Prostate gland (tissue), 2 donors: ENCODE measurements at places on chromosomes 1 and 21. TPM values are rescaled to one million over a fixed set of nuclear protein-coding genes. Genes with fewer than 3 reads are reported as not detected.
A peak's percentile ranks its signal among the peaks of the same experiment; 100 is the strongest.

The SPRR2A gene
- total RNA-seq: not detected

DNA sequence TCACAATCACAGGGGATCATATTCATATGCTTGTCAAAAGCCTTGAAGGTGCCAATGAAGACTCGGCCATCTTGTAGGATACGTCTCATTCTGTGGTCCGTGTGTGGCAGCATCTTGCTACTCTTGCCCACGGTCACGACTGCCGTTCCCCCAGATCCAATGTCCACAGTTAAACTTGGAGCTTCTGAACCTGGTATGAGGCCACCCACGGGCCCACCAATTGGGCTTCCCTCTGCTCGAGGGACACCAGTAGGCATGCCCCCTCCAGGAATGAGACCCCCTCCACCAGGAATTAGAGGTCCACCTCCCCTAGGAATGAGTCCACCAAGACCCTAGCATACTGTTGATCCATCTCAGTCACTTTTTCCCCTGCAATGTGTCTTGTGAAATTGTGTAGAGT lies 39.6 kb downstream of the MORN1 start:
- no peak for DNase-seq

The HPCAL4 gene
- not detected for total RNA-seq

The SPOCD1 gene
- total RNA-seq: not detected

DNA sequence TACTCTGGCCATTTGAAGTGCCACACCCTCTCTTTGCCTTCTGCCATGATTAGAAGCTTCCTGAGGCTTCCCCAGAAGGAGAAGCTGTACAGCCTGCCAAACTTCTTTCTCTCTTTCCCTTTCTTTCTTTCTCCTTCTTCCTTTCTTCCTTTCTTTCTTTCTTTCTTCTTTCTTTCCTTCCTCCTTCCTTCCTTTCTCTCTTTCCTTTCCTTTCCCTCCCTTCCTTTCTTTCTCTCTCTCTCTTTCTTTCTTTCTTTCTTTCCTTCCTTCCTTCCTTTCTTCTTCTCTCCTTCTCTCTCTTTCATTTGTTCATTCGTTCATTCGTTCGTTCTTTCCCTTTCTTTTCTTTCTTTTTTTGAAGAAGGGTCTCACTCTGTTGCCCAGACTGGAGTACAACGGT lies 931.0 kb downstream of the TTLL7 start:
- no peak for DNase-seq

GRCh38 chr1:29543586-29543985 lies 307.3 kb downstream of the PTPRU start:
- DNase-seq: no peak

The GALNT2 gene
- 34.1 TPM for total RNA-seq

The SAMSN1 gene
- total RNA-seq: 1.1 TPM

- DNase-seq: no peak
Observed at GRCh38 chr21:43305336-43305665, 121.6 kb downstream of the SIK1 start.

- DNase-seq: no peak
Observed at GRCh38 chr1:56339093-56339492, 240.3 kb downstream of the PLPP3 start.

DNA sequence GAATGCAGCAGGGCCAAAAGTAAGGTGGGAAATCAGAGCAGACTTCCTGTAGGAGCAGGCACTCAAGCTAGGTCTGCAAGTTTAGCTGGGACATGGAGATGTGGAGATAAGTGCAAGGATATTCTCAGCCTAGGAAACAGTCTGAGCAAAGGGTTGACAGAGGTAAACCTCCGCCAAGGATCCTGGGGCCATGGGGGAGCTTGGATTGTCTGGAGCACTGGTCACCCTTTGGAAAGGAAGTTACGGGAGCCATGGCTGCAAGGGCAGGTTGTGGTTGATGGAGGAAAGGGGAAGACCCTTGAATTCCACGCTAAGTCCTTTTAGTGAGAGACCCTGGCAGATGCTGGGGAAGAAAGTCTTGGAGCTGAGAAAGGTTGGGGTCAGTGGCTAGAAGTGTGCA lies 150.9 kb downstream of the PTPRU start:
- no peak for DNase-seq

GRCh38 chr1:29876902-29877301 lies 640.6 kb downstream of the PTPRU start:
- DNase-seq: no peak

DNA sequence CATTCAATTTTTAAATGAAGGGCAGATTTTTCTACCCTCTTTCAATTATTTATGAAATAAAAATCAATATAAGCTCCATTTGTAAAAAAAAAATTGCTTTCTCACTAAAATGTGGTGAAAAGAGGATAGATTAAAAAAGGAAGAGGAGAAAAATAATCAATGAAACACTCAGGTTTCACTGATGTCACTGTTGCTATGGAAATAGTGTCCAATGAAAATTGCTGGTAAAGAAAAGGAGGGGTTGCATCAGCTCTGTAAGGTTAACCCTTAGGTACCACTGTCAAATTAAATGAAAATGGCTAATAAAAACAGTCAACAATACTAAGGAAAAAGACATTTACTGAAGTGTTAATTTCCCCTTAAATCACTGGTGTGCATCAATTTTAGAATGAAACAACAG lies 91.6 kb upstream of the TTC39A start:
- DNase-seq: no peak

The PAPPA2 gene
- 1.9 TPM for total RNA-seq

DNA sequence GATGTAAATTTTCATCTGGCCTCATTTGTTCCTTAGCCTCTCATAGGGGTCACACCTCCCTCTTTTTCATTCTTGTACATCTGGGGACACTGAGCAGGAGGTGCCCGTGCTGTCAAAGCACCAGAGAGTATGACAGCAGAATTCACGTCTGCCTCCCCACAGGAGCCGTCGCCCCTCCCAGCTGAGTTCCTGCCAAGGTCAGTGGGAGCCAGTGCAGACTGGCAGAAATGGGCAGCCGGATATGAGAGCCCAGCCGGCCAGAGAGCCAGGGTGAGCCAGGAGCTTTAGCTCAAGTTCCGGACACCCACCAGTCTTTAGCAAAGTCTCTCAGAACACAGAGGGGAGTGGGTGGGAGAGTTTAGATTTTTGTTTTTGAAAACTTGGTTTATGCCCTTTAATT lies 21.9 kb downstream of the GPR137B start:
- DNase-seq: no peak

GRCh38 chr21:16264319-16264718 lies 534.5 kb downstream of the USP25 start:
- DNase-seq: no peak

DNA sequence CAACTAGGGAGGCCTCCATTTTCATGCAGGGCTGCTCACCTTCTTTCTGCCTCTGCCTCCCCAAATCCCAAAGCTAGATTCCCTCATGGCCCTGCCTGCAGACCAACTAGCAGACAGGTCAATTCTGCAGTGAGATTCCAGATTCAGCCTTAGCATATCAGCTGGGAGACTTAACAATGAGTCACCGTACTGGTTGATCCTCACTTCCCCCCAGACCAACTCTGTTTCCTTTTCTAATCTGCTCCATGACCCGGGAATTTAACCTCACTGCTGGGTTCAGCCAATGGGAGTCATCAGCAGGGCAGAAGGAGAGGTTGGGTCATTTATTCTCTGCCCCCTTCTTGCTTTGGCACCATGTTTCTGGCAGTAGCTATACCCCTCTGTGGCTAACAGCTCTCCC lies 140.6 kb upstream of the GRIK3 start:
- no peak for DNase-seq

The PRR9 gene
- total RNA-seq: not detected

DNA sequence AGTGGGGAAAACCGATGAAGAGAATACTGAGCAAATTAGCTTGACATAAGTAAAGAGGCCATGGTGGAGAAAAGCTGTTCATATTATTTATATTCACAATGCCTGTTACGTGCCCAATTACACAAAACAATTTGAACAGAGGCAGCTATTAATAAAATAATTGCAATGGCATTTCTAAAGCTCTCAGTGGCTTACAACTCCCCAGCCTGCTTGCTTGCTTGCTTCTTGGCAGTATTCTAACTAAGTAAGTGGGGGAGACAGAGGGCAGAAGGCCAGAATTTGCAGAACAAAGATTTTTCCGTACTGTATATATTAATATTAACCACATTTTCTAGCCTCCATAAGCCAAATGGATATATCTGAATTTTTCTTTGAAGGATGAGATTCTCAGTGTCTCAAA lies 12.9 kb downstream of the PTPN14 start:
- no peak for DNase-seq

- DNase-seq: no peak
Observed at GRCh38 chr1:227925582-227926198, 22.0 kb downstream of the WNT9A start.

The SMYD2 gene
- total RNA-seq: 18.6 TPM

The E2F2 gene
- 4.1 TPM for total RNA-seq

The FUBP1 gene
- total RNA-seq: 126 TPM

DNA sequence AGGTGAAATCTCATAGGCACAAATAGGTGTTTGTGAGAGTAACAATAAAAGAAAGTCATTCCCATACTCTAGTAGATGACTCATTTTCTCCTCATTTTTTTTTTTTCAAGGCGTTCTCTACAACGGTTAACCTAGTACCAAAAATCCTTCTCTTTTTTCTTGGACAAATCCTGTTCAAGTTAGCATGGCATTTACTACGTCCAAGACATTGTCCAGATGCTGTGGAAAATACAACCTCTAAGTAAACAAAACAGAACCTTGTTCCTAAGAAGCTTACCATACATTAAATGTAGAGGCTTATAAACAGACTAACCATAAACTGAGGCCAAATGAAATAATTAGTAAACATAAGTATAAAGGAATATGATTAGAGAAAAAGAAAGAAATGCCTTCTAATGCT lies 76.2 kb upstream of the RGS4 start:
- no peak for DNase-seq

The MACO1 gene
- total RNA-seq: 25.5 TPM

DNA sequence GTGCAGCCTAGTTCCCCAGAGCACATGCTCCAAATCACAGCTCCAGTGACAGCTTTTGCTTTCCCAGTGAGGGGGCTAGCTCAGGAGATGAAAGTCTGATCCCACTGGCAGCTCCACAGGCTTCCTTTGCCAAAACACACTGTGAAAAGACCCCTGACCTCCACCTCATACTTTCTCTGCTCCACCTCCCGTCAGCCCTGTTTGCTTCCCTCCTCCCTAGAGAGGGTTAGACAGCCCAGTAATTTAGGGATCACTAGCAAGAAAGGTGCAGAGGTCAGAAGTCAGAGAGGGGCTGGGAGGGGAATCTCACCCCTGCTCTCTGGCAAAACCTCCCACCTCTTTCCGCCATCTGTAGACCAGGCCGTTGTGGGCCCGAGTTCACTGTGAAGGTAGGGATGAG lies 62.8 kb downstream of the PLXNA2 start:
- no peak for DNase-seq

DNA sequence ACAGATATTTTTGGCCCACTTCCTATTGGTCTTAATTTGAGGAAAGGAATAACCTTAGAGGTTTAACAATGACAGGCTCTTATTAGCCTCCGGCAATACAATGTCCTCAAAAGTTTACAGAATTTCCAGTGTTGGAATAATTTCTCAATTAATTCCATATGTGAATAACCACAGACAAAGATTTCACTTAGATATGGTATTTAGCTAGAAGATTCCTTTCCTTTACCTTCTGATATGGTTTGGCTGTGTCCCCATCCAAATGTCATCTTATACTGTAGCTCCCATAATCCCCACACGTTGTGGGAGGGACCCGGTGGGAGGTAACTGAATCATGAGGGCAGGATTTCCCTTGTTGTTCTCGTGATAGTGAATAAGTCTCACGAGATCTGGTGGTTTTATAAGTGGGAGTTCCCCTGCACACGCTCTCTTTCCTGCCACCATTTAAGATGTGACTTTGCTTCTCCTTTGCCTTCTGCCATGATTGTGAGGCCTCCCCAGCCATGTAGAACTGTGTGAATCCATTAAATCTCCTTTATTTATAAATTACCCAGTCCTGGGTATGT lies 54.9 kb upstream of the RGS7 start:
- DNase-seq: no peak

The OPRD1 gene
- total RNA-seq: 0.34 TPM

- peak; percentile 66 for DNase-seq
Observed at GRCh38 chr1:202144402-202145067, at the start of gene ARL8A. Gene ARL8A (minus strand): TSS chr1:202144737. CDS start chr1:202144572, 165 bp downstream.

DNA sequence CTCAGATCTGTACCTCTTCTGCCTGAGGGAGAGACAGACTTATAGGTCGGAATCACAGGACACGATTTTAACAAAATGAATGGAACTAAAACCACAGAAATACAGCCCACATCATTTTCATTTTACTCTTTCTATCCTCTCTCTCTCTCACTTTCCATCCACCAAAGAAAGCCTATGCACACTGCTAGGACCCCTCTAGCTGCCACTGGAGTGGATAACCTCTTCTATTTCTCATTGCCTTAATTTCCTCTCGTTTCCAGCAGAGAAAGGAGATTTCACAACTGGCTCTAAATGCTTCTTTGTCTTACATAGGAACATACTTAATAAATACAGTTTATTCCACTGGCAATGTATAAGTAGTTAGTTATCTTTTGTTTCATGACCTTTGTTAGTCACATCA lies 867.8 kb upstream of the ADGRL4 start:
- DNase-seq: no peak

GRCh38 chr1:215766521-215766920 lies 199.4 kb downstream of the KCTD3 start:
- DNase-seq: no peak

DNA sequence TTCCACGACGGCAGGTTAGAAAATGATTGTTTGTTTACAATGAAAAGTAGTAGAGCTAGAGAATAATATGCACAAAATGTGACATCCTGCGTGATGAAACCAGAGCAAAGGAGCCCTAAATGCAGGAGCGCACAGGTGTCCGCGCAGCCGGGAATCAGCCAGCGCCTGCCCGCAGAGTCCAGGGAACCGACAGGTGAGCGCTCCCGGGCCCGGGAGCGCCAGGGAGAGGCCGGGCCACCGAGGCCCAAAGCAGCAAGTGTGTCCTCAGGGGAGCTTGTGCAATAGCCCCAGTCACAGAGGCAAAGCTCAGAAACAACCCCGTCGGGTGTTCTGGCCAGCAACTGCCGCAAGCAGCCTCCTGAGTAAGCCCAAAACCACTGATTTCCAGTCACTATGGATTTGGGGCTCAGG lies 789 bp upstream of the GALE start:
- DNase-seq: no peak

DNA sequence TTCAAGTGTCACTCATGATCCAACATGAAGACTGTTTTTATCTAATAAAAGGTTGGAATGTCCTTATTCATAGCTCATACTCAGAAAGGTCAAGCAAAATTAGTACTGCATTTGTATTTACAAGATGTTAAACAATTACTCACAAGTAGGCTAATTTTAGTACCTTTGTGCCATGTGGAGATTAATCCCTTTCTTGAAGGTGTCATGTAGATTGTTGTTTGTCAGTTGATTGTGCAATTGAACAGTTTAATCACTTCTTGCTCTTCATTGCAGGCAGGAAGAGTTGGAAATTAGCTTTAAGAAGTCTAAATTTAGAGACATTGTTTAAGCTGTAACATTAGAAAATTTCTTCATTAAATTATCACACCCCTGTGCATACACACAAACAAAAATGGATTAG lies 847.1 kb downstream of the KCNT2 start:
- no peak for DNase-seq

- no peak for DNase-seq
Observed at GRCh38 chr1:113780374-113781146, 21.3 kb upstream of the PHTF1 start.

The SLC35F3 gene
- total RNA-seq: 0.64 TPM

GRCh38 chr21:43864313-43864961 lies 586 bp upstream of the AGPAT3 start:
- DNase-seq: peak; percentile 49
